NCI-H446 (cell line): ENCODE measurements at places on chromosomes 1 and 21.

DNA sequence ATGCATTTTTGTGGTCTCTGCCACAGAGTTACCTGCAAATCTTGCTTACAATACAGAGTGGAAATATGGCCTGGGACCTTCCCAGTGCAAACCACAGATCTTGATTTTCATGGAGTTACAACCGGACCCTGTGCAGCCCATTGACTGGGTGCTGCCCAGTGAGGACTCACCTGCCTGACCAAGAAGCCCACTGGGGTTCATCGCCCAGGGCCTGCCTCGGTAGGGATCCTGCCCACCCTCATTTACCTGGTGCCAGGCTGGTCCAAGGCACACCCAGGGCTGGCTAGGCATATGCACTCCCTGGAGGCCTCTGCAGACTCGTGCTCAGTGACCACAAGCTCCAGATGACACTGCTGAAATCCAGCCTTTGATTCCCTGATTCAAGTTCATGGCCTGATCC is 572.7 kb downstream of the NPHP4 start:
- no peak for DNase-seq

- DNase-seq: no peak
Observed at GRCh38 chr1:181643631-181644030, 160.3 kb downstream of the CACNA1E start.

DNA sequence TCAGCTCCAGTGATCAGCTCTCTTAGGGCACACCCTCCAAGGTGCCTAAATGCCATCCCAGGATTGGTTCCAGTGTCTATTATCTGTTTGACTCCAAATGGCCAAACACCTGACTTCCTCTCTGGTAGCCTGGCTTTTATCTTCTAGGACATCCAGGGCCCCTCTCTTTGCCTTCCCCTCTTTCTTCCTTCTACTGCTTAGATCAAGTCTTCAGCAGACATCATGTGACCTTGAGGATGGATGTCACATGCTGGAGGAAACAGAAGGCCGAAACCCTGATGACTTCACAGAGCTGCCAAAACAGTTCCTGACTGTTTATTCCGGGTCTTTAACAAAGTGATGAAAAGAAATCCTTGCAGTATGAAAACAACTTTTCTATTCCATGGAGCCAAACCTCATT is 24.4 kb upstream of the WDR26 start:
- DNase-seq: no peak

- no peak for DNase-seq
Observed at GRCh38 chr1:107593501-107594209, 371.3 kb downstream of the VAV3 start.

GRCh38 chr1:196609370-196609737 is 1.1 kb upstream of the KCNT2 start:
- no peak for DNase-seq

- no peak for DNase-seq
Observed at GRCh38 chr1:154222518-154222917, 1.8 kb downstream of the UBAP2L start.

GRCh38 chr21:41317458-41317857 is 857 bp downstream of the FAM3B start:
- DNase-seq: no peak

- DNase-seq: no peak
Observed at GRCh38 chr1:226535666-226536065, 12.9 kb upstream of the STUM start.

GRCh38 chr1:47963568-47964358 is 33.4 kb downstream of the TRABD2B start:
- no peak for DNase-seq

GRCh38 chr21:42962380-42963007 is 11.9 kb upstream of the PKNOX1 start:
- no peak for DNase-seq

DNA sequence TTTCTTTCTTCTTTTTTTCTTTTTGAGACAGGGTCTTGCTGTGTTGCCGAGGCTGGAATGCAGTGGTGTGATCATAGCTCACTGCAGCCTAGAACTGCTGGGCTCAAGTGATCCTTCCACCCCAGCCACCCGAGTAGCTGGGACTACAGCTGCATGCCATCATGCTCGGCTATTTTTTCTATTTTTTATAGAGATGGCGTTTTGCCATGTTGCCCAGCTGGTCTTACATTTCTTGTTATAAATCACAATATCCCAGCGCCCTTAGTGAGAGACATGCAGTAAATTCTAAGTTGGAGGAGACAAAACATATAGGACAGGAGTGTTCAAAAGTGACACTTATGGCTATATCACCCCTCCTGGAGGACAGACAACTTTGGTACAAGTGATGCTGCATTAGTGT is 31.3 kb upstream of the ACTN2 start:
- DNase-seq: peak; percentile 7

DNA sequence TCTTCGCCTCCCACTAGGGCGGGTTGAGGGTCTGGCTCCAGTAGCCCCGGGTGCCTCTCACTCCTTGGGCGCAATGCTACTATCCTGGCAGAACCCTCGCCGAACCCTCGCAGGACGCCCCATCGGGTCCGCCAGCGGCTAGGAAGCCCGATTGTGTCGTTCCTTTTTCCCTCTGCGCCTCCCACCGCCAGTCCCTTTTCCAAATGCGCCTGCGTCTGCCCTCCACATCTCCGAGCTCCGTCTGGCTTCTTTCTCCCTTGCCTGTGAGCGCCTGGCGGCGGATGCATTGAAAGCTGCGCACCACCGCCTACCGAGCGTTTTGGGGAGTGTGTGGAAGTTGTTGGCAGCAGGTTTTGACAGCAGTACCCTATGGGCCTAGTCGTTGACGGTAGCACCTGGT is 1.0 kb upstream of the DIRAS3 start:
- DNase-seq: peak; percentile 23

GRCh38 chr1:209485167-209485566 is 98.3 kb upstream of the CAMK1G start:
- DNase-seq: peak; percentile 99

GRCh38 chr1:57770772-57771171 is 346.9 kb upstream of the DAB1 start:
- DNase-seq: no peak

- no peak for DNase-seq
Observed at GRCh38 chr1:220170836-220171526, 77.0 kb downstream of the IARS2 start.

- DNase-seq: no peak
Observed at GRCh38 chr1:3009021-3009420, 12.2 kb upstream of the ACTRT2 start.

GRCh38 chr1:212980123-212980785 is 29.9 kb downstream of the VASH2 start:
- DNase-seq: no peak

DNA sequence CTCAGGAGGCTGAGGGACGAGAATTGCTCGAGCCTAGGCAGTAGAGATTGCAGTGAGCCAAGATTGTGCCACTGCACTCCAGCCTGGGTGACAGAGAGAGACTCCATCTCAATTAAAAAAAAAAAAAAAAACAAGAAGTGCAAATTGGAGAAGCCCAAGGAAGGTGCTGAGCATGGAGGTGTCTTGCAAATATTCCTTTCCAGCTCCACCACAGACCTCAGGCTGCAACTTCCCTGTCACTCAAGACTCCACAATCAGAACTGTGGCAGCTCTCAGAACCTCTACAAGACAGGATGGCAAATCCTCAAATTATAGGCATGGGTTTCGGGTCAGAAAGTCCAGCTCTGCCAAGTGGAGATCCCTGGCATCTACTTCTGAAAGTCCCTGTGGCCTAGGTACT is 104.4 kb upstream of the TIAM1 start:
- no peak for DNase-seq

GRCh38 chr1:64922336-64922735 is 44.0 kb downstream of the JAK1 start:
- no peak for DNase-seq

DNA sequence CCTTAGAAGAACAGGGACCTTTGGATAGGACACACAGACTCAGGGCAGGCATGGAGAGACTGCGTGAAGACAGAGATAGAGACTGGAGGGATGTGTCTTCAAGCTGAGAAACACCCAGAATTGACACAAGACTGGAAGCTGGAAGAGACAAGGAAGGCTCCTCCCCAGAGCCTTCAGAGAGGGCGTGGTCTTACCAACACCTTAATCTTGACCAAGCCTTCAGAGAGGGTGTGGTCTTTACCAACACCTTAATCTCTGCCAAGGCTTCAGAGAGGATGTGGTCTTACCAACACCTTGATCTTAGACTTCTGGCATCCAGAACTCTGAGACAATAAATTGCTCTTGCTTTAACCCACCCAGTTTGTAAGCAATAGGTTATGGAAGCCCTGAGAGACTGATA is 481.4 kb upstream of the VAMP3 start:
- DNase-seq: no peak

- DNase-seq: no peak
Observed at GRCh38 chr21:45420061-45421041, 15.4 kb downstream of the COL18A1 start.

DNA sequence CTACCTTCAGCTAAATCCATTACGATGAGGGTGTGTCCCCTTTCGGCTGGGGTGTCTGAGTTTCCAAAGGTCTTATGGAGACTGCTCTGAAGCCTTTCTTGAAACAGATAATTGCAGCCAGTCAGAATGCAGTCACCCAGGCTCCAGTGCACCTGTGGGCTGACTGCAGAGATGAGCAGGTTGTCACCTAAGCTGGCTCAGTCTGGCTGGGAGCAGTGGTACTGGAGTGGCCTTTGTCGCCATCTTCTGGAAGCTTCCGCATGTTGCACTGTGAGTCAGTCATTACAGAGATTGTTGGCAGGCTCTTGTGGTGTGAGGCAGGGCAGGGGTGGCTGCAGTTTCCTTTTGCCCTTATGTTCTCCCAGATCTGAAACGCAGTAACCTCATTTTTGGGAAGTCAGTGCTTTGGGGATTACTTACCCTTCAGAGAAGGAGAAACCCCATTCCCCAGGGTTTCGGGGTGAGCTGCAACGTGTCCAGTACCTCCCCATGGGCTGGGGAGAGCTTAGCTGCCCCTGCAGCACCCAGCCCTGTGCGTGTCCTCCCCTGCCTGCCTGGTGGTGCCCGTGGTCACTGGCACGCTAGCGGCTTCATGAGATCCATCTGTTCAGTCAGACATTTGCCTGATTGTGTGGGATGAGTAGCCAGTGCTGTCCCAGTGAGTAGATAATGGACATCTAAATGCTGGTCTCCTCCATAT is 48.0 kb downstream of the SMYD2 start:
- peak; percentile 70 for DNase-seq

DNA sequence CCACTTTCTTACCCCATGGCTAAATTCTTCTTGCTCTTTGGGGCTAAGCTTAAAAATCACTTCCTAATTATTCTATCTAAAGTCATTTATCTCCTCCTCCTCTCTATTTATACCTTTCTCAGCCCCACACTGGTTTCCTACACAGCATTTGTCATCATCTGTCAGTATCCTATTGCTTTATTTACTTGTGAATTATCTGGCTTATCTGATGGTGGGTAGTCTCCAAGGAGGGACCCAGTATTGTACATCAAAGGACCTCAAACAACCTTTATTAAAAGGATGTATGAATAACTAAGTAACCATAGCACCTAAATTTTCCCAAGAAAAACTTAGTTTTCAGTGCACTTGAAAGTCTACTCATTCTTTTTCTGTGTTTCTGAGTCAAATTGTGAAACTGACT is 332.7 kb upstream of the SNX7 start:
- DNase-seq: no peak

DNA sequence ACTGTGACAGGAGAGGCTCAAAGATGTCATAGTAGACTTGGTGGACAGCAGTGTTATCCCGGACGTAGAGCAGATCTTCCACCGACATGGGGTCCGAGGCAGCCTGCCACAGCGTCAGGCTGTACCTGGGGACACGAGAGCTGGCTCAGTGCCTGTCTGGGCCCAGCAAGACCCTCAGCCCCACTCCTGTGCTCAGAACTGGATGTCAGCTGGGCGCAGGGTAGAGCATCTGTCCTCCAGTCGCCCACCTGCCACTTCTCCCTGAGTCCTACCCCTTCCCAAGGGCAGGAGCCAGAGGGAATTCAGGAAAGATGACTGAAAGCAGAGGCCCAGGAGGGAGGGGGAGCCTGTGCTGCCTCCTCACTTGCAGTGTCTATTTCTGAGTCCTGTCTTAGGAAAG is 11.7 kb downstream of the FAM151A start:
- DNase-seq: no peak

DNA sequence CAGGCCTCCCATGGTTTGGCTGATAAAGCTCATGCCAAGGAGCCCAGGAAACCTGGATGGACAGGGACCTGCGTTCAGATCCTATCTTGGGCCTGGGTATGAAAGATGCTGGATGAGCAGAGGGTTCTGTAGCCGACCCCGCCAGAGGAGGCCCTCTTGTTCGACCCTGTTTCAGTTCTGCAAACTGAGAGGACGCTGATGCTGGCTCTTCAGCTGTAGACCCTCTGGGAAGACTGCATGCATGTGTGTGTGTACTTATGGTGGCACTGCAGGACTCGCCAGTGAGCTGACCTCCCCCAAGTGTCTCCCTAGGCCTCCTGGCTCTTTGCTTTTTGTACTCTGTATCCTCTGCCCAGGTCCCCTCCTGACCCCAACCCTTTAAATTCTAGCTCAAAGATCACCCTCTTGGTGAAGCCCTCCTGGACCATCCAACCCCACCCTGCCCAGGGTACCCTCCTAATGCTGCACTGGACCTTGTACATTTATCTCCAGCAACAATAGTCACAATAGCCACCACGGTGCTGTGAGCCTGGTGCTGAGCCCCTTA is 1.6 kb downstream of the EPS8L3 start:
- no peak for DNase-seq

DNA sequence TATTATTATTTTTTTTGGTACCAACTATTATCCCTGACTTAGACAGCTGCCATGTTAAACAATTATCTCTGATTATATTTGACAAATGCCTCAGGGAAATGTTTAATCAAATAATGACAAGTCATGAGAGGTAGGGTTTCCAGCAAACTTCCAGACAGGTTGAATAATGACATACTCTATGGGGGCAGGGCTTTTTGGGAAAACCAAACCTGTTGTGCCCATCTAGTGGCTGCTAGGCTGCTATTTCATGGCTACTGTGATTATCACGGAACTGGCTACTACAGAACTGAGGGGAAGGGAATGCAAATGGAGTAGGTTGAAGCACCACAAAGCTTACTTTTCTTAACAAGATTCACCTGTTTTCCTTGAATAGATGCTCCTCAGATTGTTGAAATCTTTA is 77.6 kb downstream of the DUSP10 start:
- DNase-seq: no peak
